ENCODE measurements at places on chromosomes 13 and 19.
A peak's percentile ranks its signal among the peaks of the same experiment; 100 is the strongest.

- DNase-seq, result peak; percentile 95
Observed at GRCh38 chr19:33385956-33386355, 12.4 kb downstream of the CEBPG start.

DNA sequence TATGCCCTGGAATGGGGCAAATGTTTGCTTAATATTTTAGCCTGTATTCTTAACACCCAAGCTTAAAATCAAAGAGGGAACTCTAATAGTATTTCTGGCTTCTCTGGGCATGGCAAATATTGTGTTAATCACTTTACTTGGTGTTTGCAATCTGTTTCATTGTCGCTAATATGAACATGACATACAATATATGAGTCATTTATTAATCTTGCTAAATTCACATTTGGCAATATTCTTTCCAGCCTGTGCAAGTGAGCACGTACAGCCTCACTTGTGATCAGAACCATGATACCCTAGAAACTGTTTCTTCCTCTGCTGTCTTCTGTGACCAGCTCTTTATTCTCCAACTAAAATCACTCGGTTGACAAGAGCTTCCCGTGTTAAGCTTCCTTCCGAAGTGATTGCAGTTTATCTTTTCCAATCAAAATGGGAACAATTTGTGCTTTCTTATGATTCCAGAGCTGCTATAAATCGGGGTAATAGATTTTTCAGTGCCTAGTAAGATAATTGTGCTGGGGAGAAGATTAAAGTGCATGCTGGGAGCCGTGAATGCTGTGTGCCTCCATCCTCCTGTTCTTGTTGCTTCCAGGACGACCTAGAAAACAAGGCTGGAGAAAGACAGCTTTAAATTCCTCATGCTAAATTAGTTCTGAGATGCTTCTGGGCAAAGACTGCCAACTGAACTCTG is 153.0 kb upstream of the TMTC4 start:
- no peak for DNase-seq

DNA sequence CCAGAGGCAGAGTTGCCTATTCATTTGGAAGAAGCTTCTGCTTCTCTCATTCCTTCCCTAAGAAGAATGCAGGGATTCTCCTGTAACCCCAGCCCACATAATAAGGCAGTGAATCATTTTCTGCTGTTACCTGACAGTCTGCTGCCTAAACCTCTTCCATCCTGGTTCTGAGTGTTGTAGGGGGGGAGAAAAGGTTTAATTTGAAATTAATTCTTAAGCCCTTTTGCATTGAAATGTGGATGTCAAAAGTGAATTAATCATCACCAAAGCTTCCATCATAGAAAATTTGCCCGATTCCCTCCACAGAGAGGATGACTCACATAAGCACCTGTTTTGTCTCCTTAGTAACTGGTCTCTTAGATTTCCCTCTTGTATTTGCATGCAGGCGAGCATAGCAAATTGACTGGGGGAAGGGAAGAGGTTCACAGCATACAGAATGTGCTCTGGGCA is 146.7 kb upstream of the FNDC3A start:
- no peak for DNase-seq

GRCh38 chr19:47280183-47280797 is 5.6 kb downstream of the INAFM1 start:
- no peak for DNase-seq

DNA sequence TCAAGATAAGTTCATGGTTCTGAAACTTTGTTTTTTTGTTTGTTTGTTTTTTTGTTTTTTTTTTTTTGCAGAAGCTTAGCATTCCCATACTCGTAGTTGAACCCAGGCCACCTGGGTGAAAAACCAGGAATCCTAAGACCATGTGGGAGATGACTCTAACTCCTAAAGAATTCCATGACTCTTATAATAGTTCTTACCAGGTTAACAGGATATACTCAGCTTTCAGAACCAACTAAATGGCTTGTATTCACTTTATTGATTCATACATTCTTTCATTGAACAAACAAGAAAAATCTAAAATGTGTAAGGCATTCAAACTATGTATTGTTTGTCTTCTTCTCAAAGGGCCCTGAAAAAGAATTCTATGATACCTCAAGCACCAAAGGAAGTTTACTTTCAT is 40.5 kb upstream of the KLF5 start:
- no peak for DNase-seq

DNA sequence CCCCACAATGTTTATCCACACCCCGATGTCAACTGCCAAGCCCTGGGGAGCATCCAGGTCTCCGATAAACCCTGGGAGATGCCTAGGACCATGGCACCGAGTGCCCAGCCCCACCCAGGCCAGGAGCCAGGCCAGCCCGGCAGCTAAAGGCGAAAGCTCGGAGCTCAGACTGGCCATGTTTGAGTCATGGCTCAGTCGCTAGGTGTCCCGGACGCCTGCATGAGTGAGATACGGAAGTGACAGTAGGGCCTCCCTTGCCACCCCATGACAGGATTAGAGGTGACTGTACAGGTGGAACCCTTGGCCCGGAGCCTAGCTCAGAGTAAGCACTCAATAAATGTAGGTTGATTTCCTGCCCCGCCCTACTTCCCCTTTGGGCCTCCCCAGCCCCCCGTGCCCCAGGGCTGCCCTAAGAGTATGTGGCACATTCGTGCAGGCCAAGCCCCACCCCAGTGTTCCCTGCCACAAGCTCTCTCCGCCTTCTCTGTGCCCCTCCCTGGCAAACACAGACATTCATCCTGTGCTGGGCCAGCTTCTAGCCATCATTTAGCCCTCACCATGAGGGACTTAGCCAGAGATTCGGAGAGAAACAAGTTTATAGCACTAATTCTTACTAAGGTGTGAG is 5.8 kb upstream of the TPM4 start:
- DNase-seq, result no peak

GRCh38 chr19:55678121-55678671 is 3.2 kb downstream of the EPN1 start:
- DNase-seq, result no peak

DNA sequence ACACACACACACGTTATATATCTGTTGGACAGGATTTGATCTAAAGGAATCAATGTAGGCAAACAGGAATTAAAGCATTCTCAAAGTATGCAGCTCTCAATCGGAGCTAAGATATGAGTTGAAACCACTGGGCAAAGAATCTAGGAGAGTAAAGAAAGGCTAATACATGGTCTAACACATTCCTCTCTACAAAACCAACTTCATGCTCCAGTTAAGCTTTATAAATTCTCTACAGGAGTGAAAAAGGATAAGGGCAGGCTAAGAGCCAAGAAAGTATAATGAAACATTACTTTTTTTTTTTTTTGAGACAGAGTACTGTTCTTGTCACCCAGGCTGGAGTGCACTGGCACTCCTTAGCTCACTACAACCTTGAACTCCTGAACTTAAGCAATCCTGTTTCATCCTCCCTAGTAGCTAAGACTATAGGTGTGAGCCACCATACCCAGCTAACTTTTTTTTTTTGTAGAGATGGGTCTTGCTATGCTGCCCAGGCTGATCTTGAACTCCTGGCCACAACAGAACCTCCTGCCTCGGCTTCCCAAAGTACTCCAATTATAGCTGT is 10.6 kb downstream of the FBXL3 start:
- DNase-seq, result no peak

DNA sequence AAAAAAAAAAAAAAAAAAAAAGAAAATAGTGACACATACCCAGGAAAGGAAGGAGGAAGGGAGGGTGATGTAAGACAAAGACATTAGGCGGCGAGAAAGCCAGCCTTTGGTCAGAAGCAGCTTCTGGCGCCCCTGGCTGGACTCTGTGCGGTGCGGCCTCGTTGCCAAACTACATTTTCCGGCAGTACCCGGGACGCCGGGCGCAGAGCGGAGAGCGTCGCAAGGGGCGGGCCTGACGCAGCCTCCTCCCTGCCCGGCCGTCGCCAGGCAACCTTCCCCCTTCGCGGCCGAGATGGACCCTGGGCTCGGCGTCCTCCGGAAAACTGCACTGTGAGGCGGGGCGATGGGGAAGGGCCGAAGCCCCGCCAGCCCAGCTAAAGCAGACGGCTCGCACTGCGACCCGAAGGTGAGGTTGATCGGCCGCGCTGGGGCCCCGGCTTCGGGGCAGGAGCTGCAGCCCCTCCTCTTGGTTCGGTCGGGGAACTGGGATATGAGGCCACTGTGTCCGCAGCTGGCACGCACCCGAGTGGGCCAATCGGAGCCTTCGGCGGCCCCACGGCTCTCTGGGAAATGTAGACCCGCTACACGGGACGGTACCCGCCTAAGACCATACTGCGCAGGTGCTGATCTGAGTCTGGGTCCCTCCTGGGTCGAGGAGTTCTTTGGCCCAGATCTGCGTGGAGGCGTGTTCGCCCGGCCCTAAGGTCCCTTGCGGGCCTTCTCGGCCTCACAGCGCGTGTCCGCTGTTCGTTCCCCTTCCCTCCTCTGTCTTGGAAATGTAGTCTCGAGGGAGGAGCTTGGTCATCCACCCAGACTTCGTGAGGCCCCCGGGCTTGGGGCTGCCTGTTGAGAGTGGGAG is 2.3 kb upstream of the MZF1 start:
- peak; percentile 90 for DNase-seq

DNA sequence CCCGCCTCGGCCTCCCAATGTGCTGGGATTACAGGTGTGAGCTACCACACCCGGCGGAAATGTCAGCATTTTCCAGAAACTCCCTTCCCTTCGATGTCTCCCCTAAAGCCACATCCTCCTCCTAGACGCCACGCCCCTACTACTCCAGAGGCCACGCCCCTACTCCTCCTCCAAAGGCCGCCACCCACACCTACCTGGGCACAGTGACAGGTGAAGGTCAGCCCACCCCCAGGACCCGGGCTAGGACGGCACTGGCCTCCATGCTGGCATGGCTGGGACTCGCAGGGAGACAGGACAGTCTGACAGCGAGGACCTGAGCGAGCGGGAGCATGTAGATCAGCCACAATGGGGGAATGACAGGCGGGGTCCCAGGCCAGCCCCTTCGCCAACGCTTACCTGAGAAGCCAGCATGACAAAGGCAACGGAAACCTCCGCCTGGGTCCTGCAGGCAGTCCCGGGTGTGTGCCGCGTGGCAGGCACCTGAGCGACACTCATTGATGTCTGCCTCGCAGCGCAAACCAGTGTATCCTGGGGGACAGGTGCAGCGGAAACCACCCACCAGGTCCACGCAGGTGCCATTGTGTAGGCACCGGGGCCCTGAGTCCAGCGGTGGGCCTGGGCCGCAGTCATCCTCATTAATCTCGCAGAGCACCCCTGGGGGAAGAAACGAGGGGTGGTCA is 22.0 kb downstream of the NOTCH3 start:
- no peak for DNase-seq

DNA sequence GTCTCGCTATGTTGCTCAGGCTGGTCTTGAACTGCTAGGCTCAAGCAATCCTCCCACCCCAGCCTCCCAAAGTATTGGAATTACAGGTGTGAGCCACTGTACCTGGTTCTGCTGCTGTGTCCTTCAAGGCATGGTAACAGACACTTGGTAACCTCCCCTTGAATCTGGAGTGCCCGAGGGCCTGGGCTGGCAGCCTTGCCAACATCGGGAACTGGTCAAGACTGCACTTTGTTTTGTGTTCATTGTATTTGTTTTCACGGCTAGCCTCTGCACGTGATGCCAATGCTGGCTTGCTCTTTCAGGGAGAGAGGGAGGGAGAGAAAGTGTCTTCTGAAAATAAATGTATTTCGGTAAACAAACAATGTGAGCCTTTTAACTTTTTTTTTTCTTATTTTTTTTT is 12.0 kb downstream of the CERS4 start:
- no peak for DNase-seq

DNA sequence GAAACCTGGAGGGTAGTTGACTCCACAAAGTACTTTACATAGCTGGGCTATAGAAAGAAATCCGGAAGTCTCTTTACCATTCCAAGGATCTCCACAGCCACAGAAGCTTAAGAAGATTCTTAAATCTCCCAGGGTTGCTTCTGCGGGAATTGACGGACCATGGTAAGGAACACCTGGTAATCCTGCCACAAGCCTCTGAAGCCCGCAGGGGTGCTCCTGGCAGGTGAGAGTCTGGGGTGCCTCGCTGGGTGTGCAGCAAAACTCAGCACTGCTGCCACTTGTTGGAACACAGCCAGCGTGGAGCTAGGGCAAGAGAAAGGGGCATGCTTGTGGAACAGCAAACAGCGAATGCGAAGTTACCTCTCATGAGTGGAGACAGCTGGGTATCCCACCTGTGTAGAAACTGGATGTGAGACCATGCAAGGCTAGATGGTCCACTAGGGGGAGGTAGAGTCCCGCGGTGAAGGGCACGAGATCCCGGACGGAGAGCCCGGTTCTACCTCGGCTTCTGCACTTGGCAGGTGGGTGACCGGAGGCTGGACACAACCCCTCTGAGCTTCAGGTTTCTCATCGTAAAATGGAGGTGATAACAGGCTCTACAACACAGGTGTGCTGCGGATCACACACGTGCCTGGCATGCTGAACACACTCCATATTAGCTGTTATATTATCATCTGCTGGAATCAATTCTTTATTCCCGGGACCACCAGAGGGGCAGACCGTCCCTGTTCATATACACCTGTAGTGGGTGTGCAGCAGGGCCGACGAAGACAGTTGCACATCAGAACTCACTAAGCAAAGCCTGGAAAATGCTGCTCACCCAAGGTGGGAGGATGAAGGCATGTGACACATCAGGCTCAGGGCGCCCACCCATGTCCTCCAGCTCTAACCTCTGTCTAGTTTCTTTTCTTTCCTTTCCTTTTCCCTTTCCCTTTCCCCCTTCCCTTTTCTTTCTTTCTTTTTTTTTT is 24.1 kb upstream of the UBAC2 start:
- peak; percentile 48 for DNase-seq

- DNase-seq, result no peak
Observed at GRCh38 chr13:46010148-46010547, 42.4 kb downstream of the ZC3H13 start.

GRCh38 chr19:21856773-21857514 is 21.0 kb upstream of the ZNF43 start:
- no peak for DNase-seq

- DNase-seq, result no peak
Observed at GRCh38 chr19:33720691-33721682, 75.7 kb upstream of the KCTD15 start.

DNA sequence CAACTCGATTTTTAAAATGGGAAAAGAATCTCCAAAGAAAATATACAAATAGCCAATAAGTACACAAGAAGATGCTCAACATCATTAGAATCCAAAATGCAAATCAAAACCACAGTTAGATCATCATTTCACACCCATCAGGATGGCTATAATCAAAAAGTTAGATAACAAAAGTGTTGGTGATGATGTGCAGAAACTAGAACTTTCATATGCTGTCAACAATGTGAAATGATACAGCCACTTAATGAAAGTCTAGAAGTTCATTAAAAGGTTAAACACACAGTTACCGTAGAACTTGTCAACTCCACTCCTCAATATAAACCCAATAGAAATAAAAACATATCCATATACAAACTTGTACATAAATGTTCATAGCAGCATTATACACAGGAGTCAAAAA is 11.8 kb downstream of the ZC3H13 start:
- DNase-seq, result no peak
